Kidney epithelial cell (primary cell): ENCODE measurements at places on chromosomes 7 and 10.

DNA sequence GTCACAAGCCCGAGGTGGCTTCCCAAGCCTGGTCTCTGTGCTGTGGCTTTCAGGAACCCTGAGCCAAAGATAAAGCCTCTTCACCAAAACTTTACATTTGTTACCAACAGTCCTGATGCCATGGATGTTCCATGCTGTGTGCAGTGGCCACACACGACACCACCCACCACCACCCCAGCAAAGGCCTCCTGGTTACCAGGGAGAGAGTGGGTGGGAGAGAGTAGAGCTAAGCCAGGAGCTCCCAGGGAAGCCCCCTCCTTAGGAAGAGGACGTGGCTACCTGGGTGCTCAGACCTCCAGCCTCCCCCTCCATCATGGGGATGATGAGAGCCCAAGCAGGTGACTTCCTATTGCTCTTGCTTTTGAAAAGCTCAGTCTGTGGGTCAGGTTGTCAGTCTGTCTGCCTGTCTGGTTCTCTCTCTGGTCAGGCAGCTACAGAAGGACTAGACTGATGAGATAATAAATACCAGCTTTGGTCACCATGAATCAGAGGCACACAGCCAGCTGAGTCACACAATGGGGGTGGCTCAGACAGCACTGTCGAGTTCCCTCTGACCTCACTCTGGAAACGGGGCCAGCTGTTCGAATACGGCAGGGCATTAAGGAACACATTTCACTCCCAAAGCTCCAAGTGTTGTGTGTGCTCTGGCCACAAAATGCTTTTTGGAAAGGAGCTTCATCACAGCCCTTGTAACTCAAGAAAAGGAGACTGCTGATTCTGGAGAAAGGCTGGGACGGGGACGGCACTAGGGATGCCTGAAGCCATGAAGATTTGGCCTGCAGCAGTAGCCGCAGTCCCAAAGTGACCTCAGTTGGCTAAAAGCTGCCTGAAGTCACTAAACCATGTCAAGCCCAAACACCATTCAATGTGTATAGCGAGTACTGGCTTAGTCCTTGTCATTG is 166.0 kb downstream of the FANK1 start:
- DNase-seq: peak; percentile 98

DNA sequence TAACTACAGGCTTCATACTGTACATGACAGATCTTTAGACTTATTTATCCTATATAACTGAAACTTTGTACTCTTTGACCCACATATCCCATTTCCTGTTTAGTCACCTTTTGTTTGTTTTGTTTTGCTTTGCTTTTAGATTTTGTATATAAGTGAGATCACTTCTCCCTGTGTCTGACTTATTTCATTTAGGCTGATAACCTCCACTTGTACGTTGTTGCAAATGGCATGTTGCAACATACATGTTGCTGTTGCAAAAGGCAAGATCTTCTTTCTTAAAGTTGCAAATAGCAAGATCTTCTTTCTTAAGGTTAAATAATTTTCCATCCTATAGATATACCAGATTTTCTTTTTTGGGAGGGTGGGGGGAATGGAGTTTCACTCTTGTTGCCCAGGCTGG is 341.5 kb downstream of the OTUD1 start:
- no peak for DNase-seq

- DNase-seq: no peak
Observed at GRCh38 chr7:131014906-131015656, 281.1 kb upstream of the KLF14 start.

- no peak for DNase-seq
Observed at GRCh38 chr10:88130912-88131311, 267.5 kb downstream of the PTEN start.

DNA sequence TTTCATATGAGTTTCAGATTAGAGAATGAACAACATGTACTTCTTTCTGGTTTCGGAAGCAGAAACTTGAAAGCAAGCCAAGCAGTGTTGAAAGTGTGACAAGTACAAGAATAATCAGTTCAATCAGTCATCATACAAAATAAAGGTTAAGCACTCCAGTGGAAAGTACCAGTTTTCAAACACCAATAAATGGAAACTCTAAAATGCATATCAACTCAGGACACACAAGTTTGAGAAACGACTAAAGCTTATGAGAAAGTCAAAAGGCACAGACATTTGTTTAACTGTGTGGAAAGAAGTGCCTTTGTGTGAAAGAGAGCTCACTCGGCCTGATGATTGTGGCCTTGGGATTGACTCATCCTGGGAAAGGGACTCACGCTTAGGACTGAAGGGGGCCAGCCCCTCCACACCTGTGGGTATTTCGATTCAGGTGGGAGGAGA is 60.6 kb upstream of the AKR1C1 start:
- no peak for DNase-seq

DNA sequence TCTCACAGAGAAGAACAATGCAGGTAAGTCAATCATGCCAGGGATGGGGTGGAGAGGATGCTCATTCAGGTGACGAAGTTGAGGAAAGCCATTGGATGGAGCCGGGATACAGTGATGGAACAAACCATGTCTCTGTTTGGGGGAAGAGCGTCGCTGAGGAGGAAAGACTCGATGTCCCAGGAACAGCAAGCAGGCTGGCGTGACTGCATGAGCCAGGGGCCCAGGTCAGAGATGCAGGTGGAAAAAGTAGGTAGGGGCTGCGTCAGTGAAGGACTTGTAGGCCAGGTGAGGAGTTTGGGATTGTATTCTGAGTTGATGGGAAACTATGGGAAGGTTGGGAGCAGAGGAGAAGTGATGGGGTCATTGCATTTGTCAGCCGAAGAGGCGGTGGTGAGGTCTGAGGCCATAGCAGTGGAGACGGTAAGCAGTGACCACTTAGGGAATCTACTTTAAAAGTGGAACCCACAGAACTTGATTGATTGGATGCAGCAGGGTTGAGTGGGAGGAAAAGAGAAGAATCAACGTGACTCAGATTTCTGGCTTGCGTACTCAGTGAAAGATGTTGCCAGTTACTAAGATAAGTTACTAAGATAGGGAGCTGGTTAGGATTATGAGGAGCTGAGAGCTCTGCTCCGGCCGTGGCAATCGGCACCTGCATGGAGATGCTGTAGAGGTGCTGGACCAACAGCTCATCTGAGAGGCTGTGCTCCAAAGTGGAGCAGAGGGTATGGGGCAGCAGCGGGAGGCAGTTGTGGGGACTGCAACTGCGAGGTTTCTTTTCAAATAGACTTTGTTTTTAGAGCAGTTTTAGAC is 12.5 kb upstream of the IL2RA start:
- DNase-seq: no peak

GRCh38 chr10:78766603-78767002 is 302.2 kb upstream of the ZMIZ1 start:
- DNase-seq: no peak

GRCh38 chr7:4862156-4862555 is 326 bp upstream of the PAPOLB start:
- DNase-seq: no peak

GRCh38 chr7:80711531-80711930 is 73.1 kb downstream of the CD36 start:
- DNase-seq: no peak

GRCh38 chr10:59374916-59375315 is 12.6 kb upstream of the FAM13C start:
- DNase-seq: no peak

GRCh38 chr10:74558897-74559296 is 267.5 kb upstream of the KAT6B start:
- no peak for DNase-seq

DNA sequence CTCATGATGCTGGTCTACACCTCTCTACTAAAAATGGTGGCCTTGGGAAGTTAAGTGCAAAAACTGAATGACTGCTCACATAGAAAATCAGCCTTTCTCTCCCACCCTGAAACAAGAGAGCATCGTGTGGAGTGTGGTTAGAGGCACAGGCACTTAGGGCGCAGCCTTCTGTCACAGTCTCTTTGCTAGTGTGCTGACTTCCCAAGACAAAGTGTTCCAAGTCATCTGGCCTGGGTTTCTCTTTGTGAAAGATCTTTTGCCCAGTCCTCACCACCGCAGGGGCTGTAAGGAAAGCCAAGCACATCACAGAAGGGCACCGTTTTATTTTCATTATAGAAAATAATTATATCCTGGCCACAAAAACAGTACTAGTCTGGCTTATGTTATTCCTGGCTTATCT is 12.5 kb downstream of the STN1 start:
- no peak for DNase-seq

GRCh38 chr7:4845740-4846142 is 16.1 kb downstream of the PAPOLB start:
- no peak for DNase-seq

DNA sequence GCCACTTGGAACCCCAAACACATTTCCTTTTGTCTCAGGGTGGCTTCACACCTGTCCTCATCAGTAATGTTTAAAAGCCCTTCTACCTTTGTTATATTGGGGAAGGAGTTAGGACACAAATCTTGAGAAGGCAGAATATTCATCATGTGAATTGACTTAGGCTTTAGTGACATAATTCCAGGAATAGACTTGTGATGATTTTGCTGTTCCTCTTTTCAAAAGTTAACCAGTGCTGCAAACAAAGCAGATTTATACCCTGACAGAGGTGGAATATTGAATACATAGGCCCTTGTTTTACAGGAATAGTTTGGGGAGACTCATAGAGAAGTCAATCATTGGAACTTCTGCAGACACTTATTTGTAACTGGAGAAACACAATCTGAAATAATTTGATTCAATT is 27.0 kb downstream of the ZNF786 start:
- DNase-seq: no peak
